ENCODE measurements at places on chromosomes 6 and 20.

DNA sequence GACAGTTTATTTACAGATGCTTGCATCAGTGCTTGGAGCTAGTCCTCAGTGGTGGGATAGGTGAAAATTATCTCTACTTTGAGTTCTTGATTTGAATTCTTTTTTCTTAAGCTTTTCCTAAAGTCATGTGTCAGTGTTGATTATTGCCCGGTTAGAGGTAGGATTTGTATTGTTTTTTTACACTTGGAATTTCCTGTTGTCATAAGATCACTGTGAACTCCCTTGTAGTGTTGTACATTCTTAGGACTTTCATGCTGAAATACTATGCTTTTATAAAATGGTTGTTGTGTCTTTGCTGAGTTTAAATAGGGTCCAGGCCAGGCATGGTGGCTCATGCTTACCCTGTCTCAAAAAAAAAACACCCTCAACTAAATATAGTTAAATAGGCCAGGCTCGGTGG, 20.3 kb downstream of the ASXL1 start:
- H3K36me3 ChIP-seq: no peaks in the 10 kb centered on the region
- H3K4me3 ChIP-seq: no peak overlapping the region
- DNase-seq: no peak

GRCh38 chr6:99514089-99514488, 1.1 kb downstream of the USP45 start:
- no peak for DNase-seq
- H3K27me3 ChIP-seq: no peaks in the 10 kb centered on the region
- no peak overlapping the region for H3K27ac ChIP-seq
- no peaks in the 10 kb centered on the region for H3K4me1 ChIP-seq
- H3K36me3 ChIP-seq: peaks cover 4% of the 10 kb centered on the region

DNA sequence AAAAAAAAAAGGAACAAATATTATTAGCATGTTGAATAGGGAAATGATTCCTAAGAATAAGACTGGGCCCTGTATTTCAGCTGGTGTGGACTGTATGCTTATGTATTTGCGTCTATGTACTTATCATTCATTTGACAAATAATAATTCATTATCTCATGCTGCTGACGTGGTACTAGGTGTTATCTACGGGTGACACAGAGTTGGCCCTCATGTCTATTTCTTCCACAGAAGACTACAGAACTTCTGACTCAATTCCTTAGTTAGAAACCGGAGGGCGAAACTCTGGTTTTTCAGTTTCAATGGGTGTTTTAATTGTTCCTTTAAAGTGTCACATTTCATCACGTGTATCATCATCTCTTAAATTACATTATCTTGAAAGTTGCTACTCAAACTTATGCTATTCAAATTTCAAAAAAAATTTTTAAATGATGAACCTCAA, 305.9 kb downstream of the CLIC5 start:
- peaks cover 3% of the 10 kb centered on the region for H3K4me1 ChIP-seq
- no peak overlapping the region for H3K4me3 ChIP-seq
- H3K27ac ChIP-seq: no peak overlapping the region
- H3K27me3 ChIP-seq: no peaks in the 10 kb centered on the region
- DNase-seq: no peak
- no peaks in the 10 kb centered on the region for H3K36me3 ChIP-seq

DNA sequence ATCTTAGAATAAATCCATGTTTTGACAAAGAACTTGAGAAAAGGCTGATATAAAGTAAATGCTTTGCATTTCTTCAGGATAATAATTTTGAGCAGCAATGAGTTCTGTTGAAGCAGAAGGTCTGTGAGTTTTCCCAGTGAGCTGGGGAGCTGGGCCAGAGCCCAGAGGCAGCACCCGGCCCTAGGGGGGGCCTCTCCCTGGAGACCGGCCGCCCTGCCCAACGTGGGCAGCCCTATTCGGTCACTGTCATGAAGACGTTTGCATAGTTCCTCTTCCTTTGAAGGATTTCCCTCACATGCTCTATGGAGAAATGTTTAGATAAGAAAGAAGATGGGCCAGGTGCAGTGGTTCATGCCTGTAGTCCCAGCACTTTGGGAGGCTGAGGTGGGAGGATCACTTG, 404.8 kb downstream of the THBS2 start:
- H3K4me3 ChIP-seq: no peak overlapping the region
- no peaks in the 10 kb centered on the region for H3K36me3 ChIP-seq
- no peak overlapping the region for H3K27ac ChIP-seq
- H3K27me3 ChIP-seq: no peaks in the 10 kb centered on the region
- no peaks in the 10 kb centered on the region for H3K4me1 ChIP-seq

GRCh38 chr6:72950114-72950860, 275.0 kb downstream of the KHDC1L start:
- DNase-seq: no peak
- no peak overlapping the region for H3K27ac ChIP-seq
- H3K4me1 ChIP-seq: no peaks in the 10 kb centered on the region
- no peak overlapping the region for H3K4me3 ChIP-seq

- H3K4me1 ChIP-seq: no peaks in the 10 kb centered on the region
- no peak overlapping the region for H3K27ac ChIP-seq
- no peaks in the 10 kb centered on the region for H3K36me3 ChIP-seq
- DNase-seq: no peak
- no peaks in the 10 kb centered on the region for H3K27me3 ChIP-seq
Measured at GRCh38 chr20:51058017-51058416, 35.1 kb upstream of the KCNG1 start.

DNA sequence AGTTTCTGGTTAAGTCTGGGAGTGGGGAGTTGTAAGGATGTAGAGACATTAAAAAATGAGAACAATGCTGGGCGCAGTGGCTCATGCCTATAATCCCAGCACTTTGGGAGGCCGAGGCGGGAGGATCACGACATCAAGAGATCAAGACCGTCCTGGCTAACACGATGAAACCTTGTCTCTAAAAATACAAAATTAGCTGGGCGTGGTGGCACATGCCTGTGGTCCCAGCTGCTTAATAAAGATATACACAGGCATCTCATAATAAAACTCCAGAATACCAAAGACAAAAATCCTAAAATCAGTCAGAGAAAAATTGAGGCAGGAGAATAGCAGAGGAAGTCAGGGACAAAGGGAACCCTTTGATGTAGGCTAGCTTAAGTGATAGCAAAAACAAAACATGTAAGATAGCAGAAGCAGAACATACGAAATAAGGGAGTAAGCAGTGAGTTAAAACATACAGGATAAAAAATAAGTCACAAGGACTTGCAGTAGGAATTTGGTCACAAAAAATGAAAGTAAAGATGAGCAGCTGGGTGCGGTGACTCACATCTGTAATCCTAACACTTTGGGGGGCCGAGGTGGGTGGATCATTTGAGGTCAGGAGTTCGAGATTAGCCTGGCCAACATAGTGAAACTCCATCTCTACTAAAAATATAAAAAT, 23.6 kb downstream of the DDX43 start:
- no peak overlapping the region for H3K4me3 ChIP-seq
- H3K36me3 ChIP-seq: no peaks in the 10 kb centered on the region
- H3K27ac ChIP-seq: no peak overlapping the region
- no peaks in the 10 kb centered on the region for H3K27me3 ChIP-seq
- no peak for DNase-seq

DNA sequence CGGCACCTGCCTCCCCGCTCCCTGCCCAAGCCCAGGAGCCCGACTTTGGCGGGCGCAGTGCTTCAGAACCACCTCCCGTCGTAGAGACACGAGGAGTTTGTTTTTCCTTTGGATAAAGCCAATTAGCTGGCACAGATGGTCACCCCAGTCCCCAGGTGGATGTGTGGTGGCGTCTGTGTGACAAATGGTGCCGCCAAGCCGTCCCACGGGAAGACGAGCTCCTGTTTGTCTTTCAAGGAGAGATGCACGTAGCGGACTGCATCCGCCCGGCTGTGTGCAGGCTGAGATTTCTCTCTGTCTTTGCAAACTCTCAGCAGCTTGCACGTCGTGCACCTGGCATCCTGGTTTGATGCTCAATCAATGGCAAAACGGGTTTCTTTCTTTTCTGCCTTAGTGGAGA, 16.1 kb upstream of the MRGBP start:
- no peak overlapping the region for H3K27ac ChIP-seq
- no peaks in the 10 kb centered on the region for H3K36me3 ChIP-seq
- no peak for DNase-seq
- H3K4me3 ChIP-seq: no peak overlapping the region
- peaks cover 19% of the 10 kb centered on the region for H3K4me1 ChIP-seq
- no peaks in the 10 kb centered on the region for H3K27me3 ChIP-seq

DNA sequence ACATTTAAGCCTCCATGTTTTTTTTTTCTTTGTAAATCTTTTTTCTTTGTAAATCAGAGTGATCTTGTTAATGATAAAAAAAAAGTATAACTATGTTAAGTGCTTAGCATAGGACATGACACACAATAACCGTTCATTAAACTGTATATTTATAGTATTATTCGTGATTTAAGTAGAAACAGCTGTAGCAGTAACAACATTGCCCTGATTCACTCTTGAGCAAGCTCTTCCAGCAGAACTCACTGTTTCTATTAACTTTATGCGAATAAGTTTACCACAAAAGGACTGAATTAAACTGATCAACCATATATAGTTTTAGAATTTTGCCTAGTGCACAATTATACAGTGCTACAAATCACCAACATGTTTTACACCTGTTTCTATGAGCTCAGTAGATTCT, 1338.0 kb upstream of the EYS start:
- DNase-seq: no peak
- no peaks in the 10 kb centered on the region for H3K4me1 ChIP-seq
- H3K36me3 ChIP-seq: no peaks in the 10 kb centered on the region

- H3K4me1 ChIP-seq: no peaks in the 10 kb centered on the region
- H3K27ac ChIP-seq: no peak overlapping the region
- H3K36me3 ChIP-seq: no peaks in the 10 kb centered on the region
- no peaks in the 10 kb centered on the region for H3K27me3 ChIP-seq
- DNase-seq: no peak
Measured at GRCh38 chr20:55579802-55580201, 425.5 kb downstream of the CBLN4 start.

DNA sequence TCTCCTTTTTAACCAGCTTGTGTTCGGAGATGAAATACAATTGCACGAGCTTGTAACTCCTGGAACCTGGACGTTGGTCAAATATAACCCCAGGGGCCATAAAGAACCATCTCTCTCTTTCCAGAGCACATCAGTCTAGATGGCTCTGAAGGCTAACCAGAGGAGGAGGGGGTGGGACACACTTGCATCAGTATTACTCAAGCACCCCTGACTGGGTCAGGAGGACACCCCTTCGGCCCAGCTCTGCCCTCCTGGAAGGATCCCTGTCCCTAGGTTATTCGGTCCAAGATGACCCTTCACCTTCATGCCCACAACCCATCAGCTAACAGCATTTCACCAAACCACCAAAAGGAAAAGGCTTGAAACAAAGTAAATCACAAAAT, 67.1 kb downstream of the FYN start:
- H3K36me3 ChIP-seq: no peaks in the 10 kb centered on the region
- DNase-seq: no peak
- H3K4me3 ChIP-seq: no peak overlapping the region
- H3K4me1 ChIP-seq: peaks cover 78% of the 10 kb centered on the region

DNA sequence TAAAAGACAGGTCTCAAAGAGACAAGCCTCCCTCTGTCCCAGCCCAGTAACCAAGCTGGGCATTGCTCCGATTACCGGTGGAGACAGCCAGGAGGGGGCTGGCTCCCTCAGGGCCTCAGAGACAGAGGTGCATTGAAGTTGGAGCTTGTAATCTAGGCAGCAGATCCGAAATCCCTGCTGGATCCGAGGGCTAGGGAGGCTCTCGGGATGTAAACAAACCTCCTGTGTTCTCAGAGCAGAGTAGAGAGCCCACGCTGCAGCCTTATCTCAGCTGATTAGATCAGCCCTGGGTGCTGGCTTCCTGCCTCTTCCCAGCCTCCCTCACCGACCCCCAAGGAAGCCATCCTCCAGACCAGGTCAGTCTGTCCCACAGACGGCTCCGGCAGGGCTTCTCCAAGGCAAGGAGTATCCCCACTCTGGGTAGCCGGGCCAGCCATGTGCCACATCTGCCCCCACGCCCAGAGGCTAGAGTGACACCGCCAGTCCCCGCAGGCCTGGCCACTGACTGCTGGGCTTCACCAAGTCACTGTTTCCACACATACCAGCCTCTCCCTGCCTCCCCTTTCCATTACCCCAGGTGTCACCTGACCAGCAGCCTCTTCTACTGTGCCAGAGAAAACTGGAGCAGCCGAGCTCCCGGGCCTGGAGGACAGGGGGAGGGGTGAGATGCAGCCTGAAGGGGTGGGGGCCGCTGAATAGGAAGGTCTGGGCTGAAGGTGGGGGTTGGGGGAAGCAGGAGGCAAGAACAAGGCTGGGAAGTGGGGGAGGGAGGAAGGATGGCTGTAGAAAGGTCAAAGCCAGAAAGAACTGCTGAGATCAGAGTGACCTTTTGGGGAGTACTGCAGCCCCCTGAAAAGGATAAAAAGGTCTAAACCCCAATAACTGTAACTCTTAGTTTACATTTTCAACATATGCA, 6.0 kb downstream of the SDC4 start:
- DNase-seq: no peak
- H3K4me1 ChIP-seq: no peaks in the 10 kb centered on the region
- H3K4me3 ChIP-seq: no peak overlapping the region
- H3K27me3 ChIP-seq: no peaks in the 10 kb centered on the region
- H3K36me3 ChIP-seq: no peaks in the 10 kb centered on the region
- no peak overlapping the region for H3K27ac ChIP-seq

DNA sequence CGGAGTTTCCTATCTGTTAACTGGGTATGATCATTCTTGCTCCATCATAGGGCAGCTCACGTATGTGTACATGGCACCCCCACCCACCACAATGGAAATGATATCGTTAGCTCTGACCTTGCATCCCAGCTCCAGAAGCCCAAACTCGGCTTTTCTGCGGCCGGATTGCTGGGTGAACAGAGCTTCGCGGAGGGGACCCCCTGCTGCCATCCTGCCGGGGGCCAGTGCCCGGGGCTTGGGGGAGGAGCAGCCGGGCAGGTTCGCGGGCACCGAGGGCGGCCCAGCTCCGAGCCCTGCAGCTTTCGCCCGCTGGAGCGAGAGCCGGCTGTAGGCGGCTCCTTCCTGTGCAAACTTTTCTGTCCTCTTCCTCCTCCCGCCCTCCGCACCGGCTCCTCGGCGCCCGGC, 24.9 kb upstream of the FUCA2 start:
- peak; percentile 45 for DNase-seq
- H3K4me1 ChIP-seq: peaks cover 28% of the 10 kb centered on the region
- peak overlapping the region; percentile 64 for H3K4me3 ChIP-seq
- no peaks in the 10 kb centered on the region for H3K27me3 ChIP-seq
- no peaks in the 10 kb centered on the region for H3K36me3 ChIP-seq

- DNase-seq: no peak
- no peak overlapping the region for H3K4me3 ChIP-seq
- no peaks in the 10 kb centered on the region for H3K4me1 ChIP-seq
- H3K27ac ChIP-seq: no peak overlapping the region
- no peaks in the 10 kb centered on the region for H3K36me3 ChIP-seq
Measured at GRCh38 chr20:60035-60918, 27.2 kb upstream of the DEFB125 start.

- no peaks in the 10 kb centered on the region for H3K4me1 ChIP-seq
- no peaks in the 10 kb centered on the region for H3K36me3 ChIP-seq
- no peak overlapping the region for H3K27ac ChIP-seq
- no peaks in the 10 kb centered on the region for H3K27me3 ChIP-seq
Measured at GRCh38 chr6:133114973-133115372, 126.2 kb upstream of the EYA4 start.

- no peaks in the 10 kb centered on the region for H3K36me3 ChIP-seq
- H3K4me3 ChIP-seq: no peak overlapping the region
- DNase-seq: no peak
- H3K4me1 ChIP-seq: no peaks in the 10 kb centered on the region
- H3K27me3 ChIP-seq: no peaks in the 10 kb centered on the region
Measured at GRCh38 chr6:163195721-163196691, 218.5 kb upstream of the QKI start.

Data from naive thymus-derived CD4-positive, alpha-beta T cell (primary cell).